ENCODE measurements at places on chromosomes 7 and 10.

GRCh38 chr7:149638566-149639320 lies 134.6 kb downstream of the ZNF467 start:
- no peak for DNase-seq

DNA sequence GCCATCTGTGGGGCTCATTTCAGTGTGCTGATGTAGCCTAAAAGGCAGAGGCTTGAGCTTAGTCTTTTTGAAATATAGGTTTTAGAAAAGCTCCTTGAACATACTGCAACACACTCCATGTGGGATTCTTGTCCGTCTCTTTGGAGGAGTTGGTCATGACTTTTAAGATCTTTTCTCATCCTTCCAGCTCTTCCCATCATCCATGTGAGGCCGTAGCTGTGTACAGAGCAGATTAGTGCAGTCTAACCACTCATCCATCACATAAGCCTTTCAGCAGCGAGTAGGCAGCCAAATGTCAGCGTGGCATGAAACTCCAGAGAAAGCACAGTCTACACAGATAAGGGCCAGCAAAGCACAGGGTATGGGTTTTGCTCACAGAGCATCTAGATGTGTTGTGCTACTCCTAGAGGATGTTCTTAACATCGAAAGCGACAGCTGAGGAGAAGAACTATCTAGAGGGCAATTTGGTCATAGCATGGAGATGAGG lies 28.1 kb upstream of the NPVF start:
- DNase-seq: no peak

GRCh38 chr7:151088019-151088855 lies 2.0 kb downstream of the AGAP3 start:
- DNase-seq: peak; percentile 80

DNA sequence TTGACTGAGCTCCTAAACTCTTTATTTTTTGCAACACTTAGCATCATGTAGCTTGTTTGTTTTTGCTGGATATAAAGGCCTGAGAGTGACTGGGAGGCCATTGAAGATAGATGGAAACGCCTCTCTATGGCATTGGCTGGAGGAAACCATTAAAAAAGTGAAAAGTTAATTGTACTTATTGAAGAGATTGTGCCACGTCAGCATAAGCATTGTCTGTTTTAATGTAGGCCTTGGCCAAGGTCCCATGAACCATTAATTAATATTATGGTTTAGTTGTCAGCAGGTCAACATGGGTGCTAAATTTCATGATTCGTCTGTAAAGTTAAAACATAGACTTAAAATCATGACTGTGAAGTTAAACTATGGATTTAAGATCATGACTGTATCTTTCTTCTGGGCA lies 178.6 kb downstream of the GATA3 start:
- DNase-seq: no peak

- DNase-seq: peak; percentile 63
Measured at GRCh38 chr7:1193593-1194424, 33.8 kb upstream of the ZFAND2A start.

- no peak for DNase-seq
Measured at GRCh38 chr10:22183771-22184461, 33.9 kb downstream of the EBLN1 start.

DNA sequence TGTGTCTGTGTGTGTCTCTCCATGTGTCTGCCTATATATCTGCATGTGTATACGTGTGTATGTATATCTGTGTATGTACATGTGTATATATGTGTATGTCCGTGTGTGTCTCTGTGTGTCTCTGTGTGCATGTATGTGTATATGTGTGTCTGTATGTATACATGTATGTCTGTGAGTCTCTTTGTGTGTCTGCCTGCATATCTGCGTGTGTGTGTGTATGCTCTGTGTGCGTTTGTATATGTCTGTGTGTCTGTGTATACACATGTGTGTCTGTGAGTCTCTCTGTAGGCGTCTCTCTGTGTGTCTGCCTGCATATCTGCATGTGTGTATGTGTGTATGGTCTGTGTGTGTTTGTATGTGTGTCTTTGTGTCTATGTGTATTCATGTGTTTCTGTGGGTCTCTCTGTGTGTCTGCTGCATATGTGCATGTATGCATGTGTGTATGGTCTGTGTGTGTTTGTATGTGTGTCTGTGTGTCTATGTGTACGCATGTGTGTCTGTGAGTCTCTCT lies 23.7 kb upstream of the KLF6 start:
- DNase-seq: no peak

GRCh38 chr10:11284291-11285085 lies 266.8 kb downstream of the CELF2 start:
- DNase-seq: no peak

DNA sequence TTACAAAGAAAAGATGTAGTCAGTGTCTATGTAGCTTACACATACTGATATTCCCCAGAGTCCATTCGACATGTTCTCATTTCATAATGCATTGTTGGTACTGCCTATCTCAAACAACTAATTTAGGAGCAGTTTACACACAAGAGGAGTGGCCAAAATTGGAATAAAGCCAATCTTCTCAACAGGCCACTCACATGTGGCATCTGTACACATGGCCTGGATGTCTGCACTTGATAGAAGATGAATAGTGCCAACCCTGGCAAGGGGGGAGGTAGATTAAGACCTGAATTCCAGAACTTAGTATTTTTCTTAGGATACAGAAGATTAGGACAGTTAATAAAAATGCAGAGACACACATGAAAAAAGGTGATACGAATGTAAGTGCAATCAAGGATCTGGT lies 125.3 kb upstream of the STARD3NL start:
- DNase-seq: no peak

DNA sequence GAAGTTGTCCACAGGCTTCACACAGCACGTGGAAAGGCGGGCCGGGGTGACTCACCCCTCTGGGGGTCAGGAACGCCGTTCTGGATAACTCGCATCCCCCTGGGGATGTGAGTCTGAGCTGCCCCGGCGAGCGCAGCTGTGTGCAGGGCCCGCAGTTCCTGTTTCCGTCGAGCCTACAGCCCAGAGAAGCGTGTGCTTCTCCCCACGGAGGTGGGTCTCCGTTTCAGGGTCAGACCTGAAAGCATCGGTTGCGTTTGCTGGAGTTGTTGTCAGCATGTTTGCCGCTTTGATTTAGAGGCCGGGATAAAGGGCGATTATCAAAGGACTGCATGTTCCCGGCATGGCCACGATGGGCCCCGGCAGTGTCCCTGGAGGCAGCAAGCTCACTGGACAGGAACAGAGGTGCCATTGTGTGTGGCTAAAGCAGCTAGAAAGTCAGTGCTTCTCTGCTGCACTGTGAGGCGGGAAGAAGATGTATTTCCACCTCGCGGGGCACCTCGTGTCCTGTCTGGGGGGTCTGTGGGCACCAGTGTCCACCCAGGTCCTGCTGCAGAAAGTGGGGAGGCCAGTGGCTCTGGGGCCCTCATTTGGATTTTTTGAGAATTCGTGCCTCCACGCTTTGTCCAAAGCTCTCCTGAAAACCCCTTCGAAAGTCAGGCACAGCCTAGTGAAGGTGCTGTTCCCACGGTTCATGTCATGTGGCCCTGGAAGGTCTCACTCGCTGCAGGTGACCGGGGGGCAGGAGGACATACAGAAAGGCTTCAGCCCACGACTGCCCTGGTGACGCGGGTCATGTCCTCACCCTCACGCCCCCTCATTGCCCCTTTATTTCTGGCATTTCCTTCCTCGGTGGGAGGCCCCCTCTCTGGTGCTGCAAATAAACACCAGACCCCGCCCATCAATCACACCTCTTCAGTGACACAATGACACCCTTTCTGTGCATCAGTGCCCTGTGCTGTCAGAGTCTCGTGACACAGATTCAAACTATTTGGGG lies 27.4 kb upstream of the GDI2 start:
- DNase-seq: peak; percentile 22

- no peak for DNase-seq
Measured at GRCh38 chr7:156673902-156674301, 33.3 kb downstream of the RNF32 start.

DNA sequence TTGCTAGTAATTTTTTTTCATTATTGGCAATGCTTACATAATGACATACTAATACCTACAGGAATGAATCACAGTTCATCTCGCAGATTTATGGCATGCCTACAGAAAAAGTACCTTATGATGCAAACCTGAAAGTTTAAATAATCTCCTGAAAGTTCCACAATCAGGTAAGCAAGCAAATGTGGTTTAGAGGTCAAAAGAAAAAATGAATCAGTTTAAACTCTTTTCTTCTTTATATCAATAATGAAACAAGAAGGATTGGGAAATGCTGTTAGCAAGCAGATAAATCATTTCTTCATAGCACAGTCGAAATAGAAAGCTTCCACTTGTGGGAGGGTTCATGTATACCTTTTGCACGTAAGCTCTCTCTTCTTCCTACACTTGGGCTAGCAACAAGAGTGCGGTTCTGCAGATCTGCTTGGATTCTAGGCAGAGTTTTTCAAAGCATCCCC lies 53.7 kb upstream of the MTPN start:
- DNase-seq: no peak

All from suppressor macrophage treated with lipopolysaccharide for 4 hours (primary cell).